ENCODE measurements at places on chromosomes 16 and 17.

GRCh38 chr16:82337355-82337754 is 167.3 kb upstream of the MPHOSPH6 start:
- DNase-seq, result no peak

DNA sequence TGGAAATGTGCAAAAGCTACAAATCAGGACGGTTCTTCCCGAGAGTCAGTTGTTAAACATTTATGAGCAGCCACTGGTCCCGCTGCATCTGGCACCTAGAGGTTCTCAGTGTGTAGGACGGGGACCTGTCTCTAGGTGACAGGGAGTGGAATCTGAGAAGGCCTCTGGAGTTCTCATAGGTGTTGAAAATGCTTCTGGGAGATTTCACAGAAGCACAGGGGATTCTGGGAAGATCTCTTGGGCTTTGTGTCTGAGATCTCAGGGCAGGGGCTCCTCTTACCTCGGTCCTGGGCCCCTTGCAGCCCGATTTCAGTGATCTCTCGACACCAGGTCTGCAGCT is 8.9 kb downstream of the ALOX15 start:
- DNase-seq, result no peak

DNA sequence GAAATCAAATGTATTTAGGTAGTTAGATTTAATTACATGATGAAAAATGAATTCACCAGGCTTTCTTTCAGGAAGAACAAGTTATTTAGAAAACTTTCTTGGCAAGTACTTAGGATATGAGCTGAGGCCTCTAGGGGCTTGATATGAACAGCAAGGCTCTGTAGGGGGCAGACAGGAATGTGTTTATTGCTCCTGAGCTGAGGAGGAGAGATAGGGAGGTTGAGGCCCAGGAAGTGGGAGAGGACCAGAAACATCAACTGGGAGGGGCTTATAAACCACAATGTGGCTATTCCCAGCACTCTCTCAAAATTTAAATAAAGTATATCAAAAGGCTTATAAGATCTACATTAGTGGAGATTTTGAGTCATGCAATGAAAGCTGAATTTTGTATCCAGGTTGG is 154.0 kb upstream of the MAF start:
- DNase-seq, result no peak

DNA sequence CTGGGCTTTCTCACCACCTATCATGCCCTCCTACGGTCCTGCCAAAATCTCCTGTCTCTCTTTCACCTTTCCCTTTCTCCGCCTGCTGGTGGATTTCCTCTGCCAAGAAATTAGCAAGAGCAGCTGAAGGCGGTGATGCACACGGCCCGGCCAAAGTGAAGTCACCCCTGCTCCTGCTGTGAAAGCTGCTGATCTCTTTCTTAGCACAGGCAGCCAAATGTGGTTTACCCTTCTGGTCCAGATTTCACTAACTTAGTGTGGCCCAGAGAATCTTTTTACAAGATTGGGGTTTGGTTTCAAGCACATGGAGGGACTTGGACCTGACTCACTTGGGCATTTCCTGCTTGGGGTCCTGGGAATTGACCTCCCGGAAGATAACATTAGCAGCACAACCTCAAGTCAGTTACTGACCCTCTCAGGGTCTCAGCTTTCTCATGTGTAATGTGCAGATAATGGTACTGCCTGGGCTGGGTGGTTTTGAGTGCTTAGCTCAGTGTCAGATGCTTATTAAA is 155.7 kb downstream of the SOCS1 start:
- no peak for DNase-seq

GRCh38 chr16:56871172-56871593 is 6.2 kb downstream of the SLC12A3 start:
- no peak for DNase-seq

- DNase-seq, result no peak
Measured at GRCh38 chr17:1227917-1228780, 42.1 kb upstream of the BHLHA9 start.

GRCh38 chr16:57577214-57577613 is 34.8 kb downstream of the ADGRG5 start:
- no peak for DNase-seq

DNA sequence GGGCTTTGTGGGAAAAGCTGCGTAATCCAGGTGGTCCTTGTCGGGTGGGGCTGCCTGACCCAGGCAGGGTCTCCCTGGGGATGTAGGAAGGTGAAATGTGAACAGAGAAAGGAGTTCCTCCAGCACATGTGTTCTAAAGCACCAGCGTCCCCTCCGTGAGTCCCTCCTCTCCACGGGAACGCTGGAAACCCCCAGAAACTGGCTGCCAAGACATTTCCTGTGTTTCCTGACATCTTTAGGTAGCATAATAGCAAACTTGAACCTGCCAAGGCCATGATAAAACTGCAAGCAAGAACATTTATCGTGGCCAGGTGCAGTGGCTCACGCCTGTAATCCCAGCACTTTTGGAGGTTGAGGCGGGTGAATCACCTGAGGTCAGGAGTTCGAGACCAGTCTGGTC is 12.6 kb upstream of the PYDC1 start:
- no peak for DNase-seq

DNA sequence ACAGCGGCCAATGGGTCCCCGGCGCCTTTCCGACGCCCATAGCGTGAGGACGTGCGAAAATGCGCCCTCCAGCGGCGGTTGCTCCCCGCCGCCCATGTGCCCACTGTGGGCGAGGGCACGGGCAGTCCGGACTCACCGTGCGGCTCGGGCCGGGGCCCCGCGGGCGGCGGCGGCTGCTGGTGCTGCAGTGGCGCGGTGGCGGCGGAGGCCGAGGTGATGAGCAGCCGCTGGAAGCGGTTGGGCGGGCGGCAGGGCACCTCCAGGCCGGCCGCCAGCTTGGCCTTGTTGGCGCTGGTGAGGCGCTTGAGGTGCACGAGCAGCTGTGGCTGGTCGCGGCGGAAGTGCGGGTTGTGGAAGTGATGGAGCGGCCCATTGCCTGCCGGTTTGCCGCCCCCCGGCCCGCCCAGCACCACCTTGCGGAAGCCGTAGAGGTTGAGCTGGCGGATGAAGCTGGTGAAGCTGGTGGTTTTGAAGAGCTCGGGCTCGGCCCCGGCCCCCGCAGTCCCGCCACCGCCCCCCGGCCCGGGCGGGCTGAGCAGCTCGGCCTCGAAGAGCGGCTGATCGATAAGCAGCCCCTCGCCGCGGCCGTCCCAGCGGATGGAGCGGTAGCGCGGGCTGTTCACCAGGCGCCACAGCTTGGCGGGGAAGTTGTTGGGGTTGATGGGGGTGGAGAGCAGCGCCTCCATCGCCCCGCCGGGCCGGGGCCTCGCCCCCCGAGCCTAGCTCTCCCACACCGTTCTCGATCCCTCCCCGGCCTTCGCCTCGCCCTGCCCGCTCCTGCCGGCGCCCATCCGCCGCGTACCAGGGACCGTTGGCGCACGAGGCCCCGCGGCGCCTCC is at the start of gene HSF5:
TSS of gene HSF5 (minus strand) at position 820 of the 839 bp plus-strand sequence. CDS start at position 686, 134 bp downstream.
- DNase-seq, result no peak

GRCh38 chr17:77786740-77787505 is 171.6 kb upstream of the TNRC6C start:
- DNase-seq, result no peak

DNA sequence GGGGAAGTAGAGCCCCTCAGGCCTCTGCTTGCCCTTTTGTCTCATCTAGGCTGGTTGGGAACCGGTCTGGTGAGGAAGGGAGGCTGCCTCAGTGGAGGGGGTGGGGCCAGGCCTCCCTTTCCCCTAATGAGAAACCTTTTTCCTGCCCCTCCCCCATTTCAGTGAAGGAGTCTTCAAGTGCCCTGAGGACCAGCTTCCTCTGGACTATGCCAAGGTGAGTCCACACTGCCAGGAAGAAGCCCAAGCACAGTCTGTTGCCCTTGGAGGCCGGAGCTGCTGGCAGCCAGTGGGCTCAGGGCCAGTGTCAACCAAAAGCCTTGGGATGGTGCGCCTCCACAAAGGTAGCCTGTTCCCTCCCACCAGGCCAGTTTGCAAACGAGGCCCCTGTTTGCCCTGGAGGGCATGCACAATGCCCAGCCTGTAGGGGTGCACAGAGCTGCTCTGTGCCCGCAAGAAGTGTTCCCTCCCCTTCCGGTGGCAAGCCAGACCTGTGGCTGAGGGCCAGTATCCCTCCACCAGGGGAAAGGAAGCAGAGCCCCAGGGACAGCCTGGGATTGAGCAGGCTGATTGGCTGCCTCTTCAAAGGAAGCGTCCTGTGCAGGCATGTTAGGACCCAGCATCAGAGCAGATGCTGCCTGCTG is 3.4 kb downstream of the TRAF4 start:
- peak; percentile 72 for DNase-seq

- no peak for DNase-seq
Measured at GRCh38 chr16:1427473-1428461, 3.1 kb upstream of the PERCC1 start.

- DNase-seq, result no peak
Measured at GRCh38 chr17:40448639-40449261, 5.5 kb downstream of the IGFBP4 start.

DNA sequence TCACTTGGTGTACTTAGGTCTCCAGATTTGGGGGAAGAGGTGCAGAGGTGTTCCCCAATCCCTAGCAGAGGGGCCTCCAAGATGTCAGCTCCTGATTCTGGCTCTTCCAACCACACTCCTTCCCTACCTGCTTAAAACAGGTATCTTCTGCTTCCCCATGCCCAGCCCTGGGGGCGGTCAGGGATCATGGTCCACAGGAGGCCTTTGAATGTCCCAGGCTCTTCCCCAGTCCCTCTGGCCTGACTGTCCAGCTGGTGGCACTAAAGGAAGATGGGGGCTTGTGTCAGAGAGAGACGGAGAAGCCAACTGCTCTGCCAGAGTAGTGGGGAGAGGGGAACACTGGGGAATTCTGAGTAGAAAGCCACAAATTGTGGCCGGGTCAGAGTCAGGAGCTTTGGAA is 3.8 kb downstream of the ARL4D start:
- DNase-seq, result no peak

- DNase-seq, result no peak
Measured at GRCh38 chr17:1977583-1978395, 47.3 kb downstream of the RTN4RL1 start.

DNA sequence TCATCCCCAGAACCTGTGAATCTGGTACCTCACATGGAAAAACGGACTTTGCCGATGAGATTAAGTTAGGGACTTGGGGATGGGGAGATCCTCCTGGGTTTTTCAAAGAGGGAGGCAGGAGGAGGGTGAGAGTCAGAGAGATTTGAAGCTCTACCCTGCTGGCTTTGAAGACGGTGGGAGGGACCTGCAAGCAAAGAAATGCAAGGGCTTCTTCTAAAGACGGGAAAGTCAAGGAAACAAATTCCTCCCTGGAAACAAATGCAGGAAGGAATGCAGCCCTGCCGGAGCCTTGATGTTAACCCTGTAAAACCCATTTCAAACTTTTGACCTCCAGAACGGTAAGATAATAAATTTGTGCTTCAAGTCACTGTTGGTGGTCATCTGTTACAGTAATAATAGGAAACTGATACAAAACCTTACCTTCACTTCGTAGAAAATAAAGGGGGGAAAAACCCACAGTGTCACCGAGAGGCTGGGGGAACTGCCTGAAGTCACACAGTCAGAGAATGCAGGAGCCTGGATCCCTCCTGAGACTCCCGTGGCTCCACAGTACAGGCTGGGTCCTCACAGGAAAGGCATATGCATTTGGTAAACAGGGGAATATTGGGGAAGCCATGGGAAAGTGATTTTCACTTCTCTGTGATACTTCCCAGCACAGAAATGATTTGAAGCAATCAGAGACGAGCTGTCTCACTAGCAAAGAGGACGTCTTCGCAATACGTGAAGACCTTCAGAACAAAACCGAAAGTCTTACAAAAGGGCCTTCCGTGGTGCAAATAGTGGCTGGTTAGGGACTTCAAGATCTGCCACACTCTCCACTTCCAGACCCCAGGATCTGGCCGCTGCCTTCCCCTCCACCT is 58.9 kb upstream of the CLEC3A start:
- no peak for DNase-seq

- DNase-seq, result no peak
Measured at GRCh38 chr16:82899731-82900450, 273.1 kb downstream of the CDH13 start.

DNA sequence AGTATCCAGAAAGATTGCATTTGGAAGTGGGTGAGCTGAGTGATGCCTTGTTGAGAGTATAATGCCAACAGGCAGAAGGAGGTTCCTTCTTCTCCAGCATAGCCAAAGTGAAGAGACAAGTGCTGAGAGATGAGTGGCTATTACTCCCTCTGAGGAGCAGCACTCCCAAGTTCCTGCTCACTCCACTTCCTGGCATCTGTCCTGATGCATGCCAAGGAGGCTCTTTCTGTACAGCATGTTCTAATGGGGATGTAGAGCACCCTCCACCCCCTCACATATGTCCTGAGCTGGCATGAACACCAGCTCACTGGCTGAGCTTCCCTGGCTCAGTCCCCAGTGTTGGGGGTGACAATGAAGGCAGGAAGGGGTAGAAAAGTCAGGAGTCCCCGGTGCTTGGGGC is 44.2 kb upstream of the DNAH9 start:
- DNase-seq, result no peak

GRCh38 chr17:57082441-57082840 is 2.6 kb upstream of the AKAP1 start:
- DNase-seq, result no peak

GRCh38 chr17:17921192-17922069 is 50.8 kb downstream of the TOM1L2 start:
- DNase-seq, result peak; percentile 99

GRCh38 chr17:59488805-59489204 is 76.6 kb upstream of the DHX40 start:
- no peak for DNase-seq

GRCh38 chr16:3971261-3971660 is 90.7 kb upstream of the CREBBP start:
- DNase-seq, result no peak

- DNase-seq, result no peak
Measured at GRCh38 chr16:80710918-80711317, 93.5 kb downstream of the CDYL2 start.

DNA sequence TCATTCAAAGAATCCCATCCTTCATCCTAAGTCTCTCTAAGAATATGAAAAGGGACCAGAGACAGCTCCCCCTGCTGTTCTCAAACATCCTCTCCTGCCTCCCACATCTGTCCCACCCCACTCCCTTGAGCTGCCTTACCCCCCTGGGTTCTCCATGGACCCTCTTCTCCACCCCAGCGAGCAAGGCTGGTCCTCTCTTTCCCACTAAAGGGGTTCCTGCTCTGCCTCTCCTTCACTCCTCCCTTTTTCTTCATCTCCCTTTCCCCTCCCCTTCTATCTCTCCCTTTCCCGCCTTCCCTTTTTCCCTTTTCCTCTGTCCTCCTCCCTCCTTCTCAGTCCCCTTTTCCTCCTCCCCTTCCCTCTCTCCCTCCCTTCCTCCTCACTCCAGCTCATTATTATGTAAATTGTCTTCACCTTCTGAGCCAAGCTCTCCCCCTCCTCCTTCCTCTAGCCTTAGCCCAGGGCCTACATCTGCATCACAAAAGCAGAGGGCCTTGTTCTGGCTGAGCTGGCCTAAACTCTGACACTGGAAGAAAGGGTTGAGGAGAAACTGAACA is 90.0 kb downstream of the GNAO1 start:
- DNase-seq, result peak; percentile 55

GRCh38 chr17:48190871-48191270 is 83.3 kb downstream of the SNX11 start:
- no peak for DNase-seq

DNA sequence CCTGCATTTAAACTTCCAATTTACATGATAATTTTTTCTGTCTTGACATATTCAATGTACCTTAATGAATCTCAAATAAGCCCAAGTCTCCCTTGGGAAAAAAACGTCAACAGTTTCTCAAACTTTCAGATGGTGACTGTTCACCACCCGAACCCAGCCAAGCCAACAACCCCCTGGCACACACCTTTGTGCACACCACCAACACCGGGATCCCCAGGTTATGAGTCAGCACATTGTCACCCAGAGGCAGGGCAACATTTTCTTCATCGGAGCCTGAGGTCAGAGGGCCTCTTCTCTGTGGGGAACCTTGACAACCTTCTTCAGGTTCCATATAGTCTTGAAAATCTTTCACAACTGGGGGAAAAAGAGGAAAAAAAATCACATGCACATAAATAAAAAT is 15.5 kb downstream of the DYNC1LI2 start:
- no peak for DNase-seq

Measured in SK-MEL-5 (cell line).